SJSA1 (cell line): ENCODE measurements at places on chromosomes 2 and 18.
A peak's percentile ranks its signal among the peaks of the same experiment; 100 is the strongest.

GRCh38 chr18:22999212-22999611 is 66.1 kb downstream of the RBBP8 start:
- DNase-seq = no peak

DNA sequence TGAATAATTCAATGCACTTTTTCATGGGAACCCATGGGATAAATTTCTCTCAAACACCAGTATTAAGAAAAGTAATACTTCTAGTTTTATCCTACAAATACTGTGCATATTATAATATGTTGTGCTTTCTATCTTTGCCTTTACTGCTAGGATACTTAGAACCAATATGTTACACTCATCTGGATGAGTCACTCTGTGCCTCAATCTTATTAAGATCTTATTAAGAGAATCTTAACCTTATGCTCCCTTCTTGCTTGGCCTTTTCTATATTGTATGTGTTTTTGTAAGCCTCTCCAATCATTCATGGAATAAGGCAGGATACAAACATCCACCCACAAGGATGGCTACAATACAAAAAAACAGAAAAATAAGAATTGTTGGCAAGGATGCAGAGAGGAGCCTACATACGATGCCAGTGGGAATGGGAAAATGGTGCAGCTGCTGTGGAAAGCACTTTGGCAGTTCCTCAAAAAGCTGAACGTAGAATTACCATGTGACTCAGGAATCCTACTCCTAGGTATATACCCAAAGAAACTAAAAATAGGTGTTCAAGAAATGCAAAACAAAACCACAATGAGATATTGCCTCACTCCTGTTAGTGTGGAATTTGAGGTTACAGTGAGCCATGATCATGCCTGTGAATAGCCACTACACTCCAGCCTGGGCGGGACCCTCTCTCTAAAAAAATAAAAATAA is 10.7 kb upstream of the TWSG1 start:
- no peak for DNase-seq

GRCh38 chr18:37403788-37404187 is 161.8 kb downstream of the CELF4 start:
- DNase-seq = no peak

GRCh38 chr2:202152104-202152715 is 79.2 kb downstream of the KIAA2012 start:
- no peak for DNase-seq

DNA sequence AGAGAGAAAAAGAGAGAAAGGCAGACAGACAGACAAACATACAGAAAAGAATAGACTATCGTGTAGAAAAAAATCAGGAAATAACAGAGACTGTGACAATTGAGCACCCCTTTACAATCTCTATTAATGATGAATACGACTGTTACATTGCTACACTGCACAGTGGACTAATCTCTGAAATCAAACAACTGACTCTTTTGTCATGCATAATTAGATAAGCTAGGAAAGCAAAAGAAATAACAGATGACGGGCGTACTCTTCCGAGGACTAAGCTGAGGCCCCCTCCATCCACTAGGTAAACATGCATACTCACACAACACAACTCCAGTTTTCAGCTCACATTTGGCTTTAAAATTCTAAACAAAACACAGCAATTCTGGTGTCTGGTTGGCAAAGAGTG is 267.0 kb downstream of the NOL4 start:
- no peak for DNase-seq

GRCh38 chr18:60040971-60041370 is 141.2 kb downstream of the PMAIP1 start:
- no peak for DNase-seq

GRCh38 chr2:210432633-210433032 is 43.9 kb downstream of the LANCL1 start:
- no peak for DNase-seq

DNA sequence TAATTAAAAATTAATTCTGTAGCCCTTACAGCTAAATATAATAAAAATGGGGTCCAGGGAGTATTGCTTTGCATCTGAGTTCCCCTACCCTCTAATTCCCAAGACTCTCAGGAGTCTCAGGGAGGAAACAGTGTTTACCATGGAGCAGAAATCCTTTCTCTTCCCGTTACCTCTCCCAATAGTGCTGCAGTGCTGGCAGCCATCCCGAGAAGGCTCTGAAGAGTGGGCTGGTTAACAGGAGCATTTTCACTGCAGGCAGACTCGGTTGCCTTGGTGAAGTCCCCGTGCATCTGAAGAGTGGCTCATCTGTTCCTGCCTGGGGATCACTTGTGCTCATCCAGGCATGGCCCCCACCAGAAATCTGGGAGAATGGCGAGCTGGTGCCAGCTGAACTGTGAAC is 41.8 kb upstream of the TMEM178A start:
- no peak for DNase-seq

- DNase-seq = no peak
Observed at GRCh38 chr2:120912101-120912985, 176.7 kb downstream of the GLI2 start.

GRCh38 chr18:41657189-41657588 is 297.8 kb upstream of the PIK3C3 start:
- no peak for DNase-seq

DNA sequence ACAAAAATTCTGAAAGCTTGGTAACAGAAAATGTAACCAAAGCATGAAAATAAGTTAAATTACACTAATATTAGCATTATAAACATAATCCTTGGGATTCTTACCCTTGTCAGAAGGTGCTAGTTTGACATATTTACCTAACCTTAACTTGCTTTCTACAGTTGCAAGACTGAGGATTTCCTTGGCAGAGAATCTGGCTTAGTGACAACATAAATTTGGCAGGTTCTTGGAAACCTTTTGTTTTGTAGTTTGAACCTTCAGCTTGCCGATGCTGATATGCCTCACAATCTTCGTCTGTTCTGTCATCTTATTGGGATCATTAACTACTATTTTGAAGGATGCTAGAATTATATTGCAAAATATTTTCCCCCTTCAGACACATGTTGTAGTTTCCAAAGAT is 3.4 kb downstream of the XIRP2 start:
- DNase-seq = no peak

DNA sequence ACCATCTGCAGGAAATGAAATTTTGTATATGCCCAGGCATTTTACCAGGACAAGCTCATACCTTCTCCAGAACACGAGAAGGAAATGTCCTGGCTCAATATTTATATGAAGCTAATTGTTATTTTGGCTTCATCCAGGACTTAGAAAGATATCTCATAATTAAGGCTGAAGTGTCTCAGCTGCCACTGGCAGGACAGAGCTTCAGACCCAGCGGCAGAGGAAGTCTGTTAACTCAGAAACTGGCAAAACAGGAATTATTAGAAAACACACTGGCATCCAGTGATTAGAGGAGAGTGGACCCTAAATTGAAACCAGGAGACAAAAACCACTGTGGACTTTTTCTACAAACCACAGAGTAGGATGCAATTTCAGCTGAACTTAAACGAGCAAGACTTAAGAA is 329.7 kb downstream of the CYRIA start:
- no peak for DNase-seq

DNA sequence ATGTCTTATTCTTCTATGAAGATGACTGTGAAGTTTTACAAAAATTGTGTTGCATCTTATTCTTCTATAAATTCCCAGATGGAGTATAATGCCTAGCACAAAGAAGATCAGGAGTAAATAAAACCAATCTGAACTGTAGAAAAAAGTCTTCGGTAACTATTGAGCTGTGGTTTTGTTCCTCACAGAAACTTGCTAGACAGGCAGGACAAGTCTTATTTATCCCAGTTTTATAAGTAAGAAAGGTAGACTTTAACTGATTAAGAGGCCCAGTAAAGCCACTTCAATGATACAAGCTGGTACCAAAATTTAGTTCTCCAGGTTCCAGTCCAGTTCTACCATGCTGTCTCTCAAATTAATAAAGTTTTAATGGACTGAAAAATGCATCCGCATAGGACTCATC is 526.7 kb upstream of the SETBP1 start:
- no peak for DNase-seq

- no peak for DNase-seq
Observed at GRCh38 chr2:238772635-238773297, 75.1 kb upstream of the TWIST2 start.

- DNase-seq = peak; percentile 31
Observed at GRCh38 chr2:84297155-84297554, 161.9 kb downstream of the SUCLG1 start.

DNA sequence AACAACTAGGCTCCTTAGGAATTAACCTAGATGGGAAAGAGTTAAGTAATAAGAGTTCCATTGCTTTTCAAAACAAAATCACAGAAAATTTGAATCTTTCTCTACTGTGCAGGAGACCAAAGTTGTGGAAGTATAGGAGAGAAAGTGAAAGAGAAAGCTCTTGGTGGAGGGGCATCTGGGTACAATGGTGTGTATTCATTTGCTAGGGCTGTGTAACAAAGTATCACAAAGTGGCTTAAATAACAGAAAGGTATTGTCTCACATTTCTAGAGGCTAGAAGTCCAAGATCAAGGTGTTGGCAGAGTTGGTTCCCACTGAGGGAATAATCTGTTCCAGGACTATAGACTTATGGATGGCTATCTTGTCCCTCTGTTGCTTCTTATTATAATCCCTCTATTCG is 50.5 kb upstream of the GORASP2 start:
- DNase-seq = no peak

DNA sequence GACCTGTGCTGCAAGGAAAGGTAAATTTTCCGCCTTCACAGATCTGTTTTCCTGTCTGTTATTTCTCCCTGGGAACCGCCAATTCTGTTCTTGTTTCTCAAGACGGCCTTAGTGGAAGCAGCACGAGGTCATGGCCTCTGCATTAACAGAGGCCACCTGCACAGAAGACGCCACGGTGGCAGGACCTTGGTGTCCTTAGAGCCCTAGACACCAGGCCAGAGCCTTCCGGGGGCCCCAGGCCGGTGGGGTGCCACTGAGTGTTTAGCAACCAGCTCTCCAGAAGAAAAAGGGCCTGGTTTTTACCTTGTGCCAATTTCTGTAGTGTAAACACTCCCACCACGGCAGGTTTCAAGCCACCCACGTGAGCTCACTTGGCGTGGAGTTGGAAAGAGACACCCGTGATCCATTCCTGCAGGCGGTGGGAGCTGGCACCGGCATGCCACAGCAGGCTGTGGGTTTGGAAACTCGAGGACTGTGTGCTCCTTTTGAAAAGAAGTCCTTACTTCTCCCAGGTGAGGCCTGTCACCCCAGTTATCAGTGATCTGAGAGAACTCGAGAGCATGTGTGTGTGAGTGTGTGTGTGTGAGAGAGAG is 103.9 kb upstream of the HDAC4 start:
- DNase-seq = no peak

DNA sequence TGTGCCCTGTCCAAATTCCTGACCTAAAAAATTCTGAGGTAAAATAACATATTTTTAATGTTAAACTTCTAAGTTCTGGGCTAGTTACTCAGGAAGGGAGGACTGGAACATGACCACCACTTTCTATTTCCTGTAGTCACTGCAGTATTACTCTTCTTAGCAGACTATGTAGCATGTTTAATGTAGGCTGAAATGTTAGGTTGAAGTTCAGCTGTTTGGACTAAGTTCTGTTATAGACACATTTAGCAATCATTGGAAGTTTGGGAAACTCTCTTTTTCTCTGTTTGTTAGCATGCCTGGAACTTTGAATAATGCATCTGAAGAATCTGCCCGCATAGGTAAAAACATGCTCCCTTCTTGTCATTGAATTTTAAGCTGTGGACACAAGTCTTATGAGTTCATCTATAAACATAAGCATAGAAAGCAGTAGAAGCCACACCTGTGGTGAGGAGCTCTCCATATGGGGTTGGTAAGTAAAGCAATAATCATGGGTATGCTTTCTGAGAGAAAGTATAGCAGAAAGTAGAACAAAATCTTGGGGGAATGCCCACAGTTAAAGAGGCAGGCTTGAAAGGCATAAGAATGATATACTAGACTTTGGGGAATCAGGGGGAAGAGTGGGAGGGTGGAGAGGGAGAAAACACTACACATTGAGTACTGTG is 52.6 kb downstream of the IL1R2 start:
- no peak for DNase-seq

- DNase-seq = no peak
Observed at GRCh38 chr2:107740300-107740699, 86.4 kb upstream of the RGPD4 start.

DNA sequence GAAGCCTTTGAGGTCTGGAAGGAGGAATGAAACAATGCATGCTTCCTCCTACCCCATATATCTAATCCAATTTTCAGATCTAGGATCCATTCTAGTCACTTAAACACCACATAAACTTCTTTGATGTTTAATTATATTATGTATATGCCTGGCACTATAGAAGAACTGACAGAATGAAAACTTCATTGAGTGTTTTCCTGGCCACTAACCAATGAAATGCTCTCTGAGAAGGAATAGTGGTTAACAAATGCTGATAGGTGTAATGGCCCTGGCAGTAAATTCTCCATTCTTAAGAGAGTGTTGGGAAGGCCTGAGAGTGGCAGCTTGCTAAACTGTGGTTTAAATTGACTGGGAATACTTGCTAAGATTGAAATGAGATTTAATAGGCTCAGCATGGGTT is 710.0 kb downstream of the LRRTM4 start:
- DNase-seq = no peak

DNA sequence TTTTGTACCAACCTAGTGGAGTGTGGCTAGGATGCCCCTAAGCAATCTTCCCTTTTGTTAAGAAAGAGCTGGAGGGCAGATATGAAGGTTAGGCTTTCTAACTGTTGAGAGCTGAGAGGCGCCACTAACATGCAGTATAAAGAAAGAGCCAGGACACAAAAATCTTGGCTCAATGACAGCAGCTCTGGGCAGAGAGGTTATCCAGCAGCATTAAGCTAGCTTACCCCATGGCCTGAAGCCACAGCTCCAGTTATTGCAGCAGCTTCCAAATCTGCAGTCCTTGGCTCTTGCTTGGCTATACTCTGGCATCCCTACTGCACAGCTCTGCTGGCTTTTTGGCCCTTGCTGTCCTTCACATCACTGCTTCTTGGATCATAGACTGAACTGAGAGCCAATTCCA is 213.4 kb downstream of the GPD2 start:
- no peak for DNase-seq

DNA sequence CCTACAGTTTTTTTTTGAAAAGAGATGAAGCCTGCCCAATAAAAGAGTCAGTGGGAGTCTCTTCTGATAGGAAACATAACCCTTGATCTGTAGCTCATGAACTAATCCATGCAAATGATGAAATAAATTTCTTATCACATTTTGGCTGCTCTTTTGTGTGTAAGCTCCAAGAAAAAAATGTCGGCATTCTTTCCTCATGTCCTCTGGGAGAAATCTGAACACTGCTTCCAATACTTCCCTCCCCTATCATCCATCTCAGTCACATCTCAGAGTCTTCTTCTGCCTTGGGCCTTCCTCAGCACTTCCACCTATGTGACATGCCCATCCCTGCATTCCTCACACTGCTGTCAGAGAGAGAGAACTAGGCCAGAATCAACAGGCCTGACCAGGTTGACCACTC is 395.7 kb upstream of the ST6GAL2 start:
- DNase-seq = no peak

DNA sequence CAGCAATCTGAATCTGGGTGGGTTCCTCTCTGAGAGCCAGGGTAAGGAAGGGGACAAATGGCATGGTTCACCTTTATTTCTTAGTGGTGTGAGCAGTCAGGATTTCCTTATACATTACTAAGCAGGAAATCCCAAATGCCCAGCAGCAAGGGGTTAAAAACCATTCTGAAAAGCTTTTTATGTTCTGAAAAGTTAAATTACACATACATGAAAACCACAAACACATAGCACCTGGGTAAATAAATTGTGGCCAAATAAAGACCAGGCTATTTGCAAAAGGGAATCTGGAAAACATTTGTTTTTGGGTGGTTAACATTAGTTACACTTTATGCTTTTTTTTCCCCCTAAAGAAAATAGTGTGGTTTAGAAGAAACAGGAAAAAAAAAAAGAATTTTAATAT is 156.1 kb downstream of the AGPS start:
- no peak for DNase-seq
